Muscle of leg (tissue), 16 donors: ENCODE measurements at places on chromosomes 16 and 17. TPM values are rescaled to one million over a fixed set of nuclear protein-coding genes. Genes with fewer than 3 reads are reported as not detected.

CNTROB gene
- 34.3 TPM for polyA plus RNA-seq

DRC3 gene
- polyA plus RNA-seq, result 4.3 TPM

CLEC19A gene
- 0.11 TPM for polyA plus RNA-seq

CUEDC1 gene
- polyA plus RNA-seq, result 48.7 TPM

IRF8 gene
- polyA plus RNA-seq, result 3.9 TPM

GJC1 gene
- 23.0 TPM for polyA plus RNA-seq

ZFP3 gene
- polyA plus RNA-seq, result 8.1 TPM

GRAPL gene
- polyA plus RNA-seq, result 2.2 TPM

ADAM11 gene
- 1.8 TPM for polyA plus RNA-seq

GIT1 gene
- polyA plus RNA-seq, result 33.1 TPM

HLF gene
- polyA plus RNA-seq, result 4.0 TPM

HCRT gene
- polyA plus RNA-seq, result 0.81 TPM
